ENCODE measurements at places on chromosomes 1 and 21.
A peak's percentile ranks its signal among the peaks of the same experiment; 100 is the strongest.

GRCh38 chr1:107262467-107263286 is 121.8 kb downstream of the NTNG1 start:
- DNase-seq: no peak

- no peak for DNase-seq
These were observed 40.7 kb downstream of the CD2 start for GRCh38 chr1:116794804-116795481.

- no peak for DNase-seq
These were observed 32.4 kb downstream of the GNB1 start for GRCh38 chr1:1858382-1859086.

DNA sequence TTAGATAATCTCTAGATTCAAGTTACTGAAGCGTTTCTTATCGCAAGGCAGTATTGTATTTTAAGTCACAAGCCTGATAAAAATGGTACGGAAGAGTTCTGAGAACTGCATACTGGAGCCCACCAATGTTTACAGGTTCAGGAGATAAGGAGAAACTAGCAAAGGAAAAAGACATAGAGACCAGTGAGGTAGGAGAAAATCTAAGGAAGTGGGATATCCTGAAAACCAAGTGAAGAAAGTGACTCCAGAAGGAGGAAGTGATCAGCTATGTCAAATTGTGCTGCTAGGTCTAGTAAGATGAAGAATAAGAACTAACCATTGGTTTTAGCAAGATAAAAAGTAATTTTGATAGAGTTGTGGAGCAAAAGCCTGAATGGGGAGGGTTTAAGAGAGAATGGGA is 31.0 kb upstream of the ACADM start:
- no peak for DNase-seq

GRCh38 chr1:37150986-37151385 is 116.7 kb upstream of the GRIK3 start:
- DNase-seq: no peak

GRCh38 chr1:184393962-184394361 is 7.1 kb downstream of the C1orf21 start:
- DNase-seq: no peak

DNA sequence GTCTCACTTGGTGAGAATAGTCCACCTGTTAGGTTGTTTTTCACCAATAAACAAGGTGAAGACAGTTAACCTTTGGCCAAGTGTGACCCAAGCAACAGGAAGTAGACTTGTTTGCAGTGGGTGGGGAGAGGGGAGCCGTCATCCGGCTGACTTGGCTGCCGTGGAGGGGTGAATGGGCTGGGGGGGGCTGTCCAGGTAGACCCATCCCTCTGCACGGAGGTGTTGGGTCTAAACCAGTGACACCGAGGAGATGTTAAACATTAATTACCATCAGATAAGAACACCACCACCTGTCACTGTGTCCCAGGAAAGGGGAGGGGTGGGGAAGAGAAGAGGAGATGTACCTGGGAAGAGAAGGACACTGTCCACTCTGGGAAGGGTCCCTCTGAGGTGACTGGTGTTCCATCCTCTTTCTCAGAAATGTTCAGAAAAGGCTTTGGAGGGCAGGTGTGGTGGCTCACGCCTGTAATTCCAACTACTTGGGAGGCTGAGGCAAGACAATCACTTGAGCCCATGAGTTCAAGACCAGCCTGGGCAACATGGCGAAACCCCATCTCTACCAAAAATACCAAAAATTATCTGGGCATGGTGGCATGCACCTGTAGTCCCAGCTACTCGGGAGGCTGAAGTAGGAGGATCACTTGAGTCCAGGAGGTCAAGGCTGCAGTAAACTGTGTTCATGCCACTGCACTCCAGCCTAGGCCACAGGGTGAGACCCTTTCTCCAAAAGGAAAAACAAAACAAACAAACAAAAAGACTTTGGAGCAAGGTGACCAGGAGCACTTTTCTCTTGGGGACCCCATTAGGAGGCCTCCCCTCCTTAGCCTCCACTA is 6.7 kb upstream of the MYOM3 start:
- no peak for DNase-seq

DNA sequence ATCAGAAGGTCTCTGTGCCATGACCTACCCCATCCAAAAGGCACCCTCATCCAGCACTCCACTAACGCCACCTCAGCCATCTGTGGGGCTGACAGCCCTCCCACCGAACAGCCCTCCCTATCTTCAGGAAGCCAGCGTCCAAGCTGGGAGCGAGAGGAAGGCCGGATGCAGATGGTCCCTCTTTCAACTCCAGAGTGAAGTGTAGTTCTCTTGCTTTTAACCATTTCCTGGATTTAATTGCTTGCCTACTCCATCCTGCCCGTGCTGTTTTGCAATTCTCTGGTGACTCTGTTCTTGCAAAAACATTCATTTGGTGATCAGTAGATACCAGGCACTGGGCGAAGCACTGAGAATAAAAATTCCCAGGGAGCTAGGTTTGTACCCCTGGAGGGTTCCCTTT is 8.2 kb upstream of the DYRK1A start:
- DNase-seq: no peak

GRCh38 chr1:4179914-4180735 is 280.1 kb upstream of the C1orf174 start:
- no peak for DNase-seq

DNA sequence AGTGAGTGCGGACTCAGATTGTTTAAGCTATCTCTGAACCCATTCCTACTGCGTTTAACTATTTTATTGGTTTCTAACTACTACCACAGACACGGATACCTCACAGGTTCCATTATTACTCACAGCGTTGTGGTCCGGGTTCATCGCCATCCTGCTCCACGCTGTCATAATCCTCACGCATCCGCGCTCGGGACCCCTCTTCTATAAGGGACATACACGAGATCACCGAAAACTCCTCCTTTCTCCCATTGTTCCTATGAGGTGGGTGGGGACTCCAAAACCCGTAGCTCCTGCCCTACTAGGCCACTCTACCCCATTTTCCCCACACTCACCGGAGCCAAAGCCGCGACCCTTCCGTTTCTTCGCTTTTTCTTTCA is 610 bp downstream of the RBM8A start:
- DNase-seq: peak; percentile 12

- no peak for DNase-seq
These were observed 33.3 kb upstream of the PIGC start for GRCh38 chr1:172477216-172477615.

GRCh38 chr21:34589511-34590282 is 25.2 kb downstream of the RCAN1 start:
- DNase-seq: no peak

GRCh38 chr21:38725196-38726157 is 80.3 kb upstream of the ETS2 start:
- DNase-seq: no peak

- DNase-seq: no peak
These were observed 62.9 kb upstream of the SELENON start for GRCh38 chr1:25737130-25737529.

- no peak for DNase-seq
These were observed 91.2 kb downstream of the APP start for GRCh38 chr21:26079366-26079765.

DNA sequence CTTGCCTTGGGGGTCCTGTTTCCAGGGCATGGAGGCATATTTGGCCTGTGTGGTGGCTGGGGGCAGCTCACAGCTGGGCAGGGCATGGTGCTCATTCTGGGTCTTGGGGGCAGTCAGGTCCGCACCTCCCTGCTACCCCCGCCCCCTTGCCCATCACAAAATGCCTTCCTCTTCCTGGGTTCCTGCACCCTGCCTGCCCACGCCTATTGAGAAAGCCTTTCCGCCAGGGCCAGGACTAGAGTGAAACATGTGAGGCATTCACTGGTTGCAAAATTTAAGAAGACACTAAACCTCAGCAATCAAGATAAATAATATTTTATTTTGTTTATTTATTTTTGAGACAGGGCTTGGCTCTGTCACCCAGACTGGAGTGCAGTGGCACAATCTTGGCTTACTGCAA is 19.7 kb downstream of the PTAFR start:
- no peak for DNase-seq

- DNase-seq: no peak
These were observed 15.4 kb downstream of the VANGL2 start for GRCh38 chr1:160415696-160416290.

GRCh38 chr1:185267301-185267700 is 49.7 kb downstream of the IVNS1ABP start:
- no peak for DNase-seq

DNA sequence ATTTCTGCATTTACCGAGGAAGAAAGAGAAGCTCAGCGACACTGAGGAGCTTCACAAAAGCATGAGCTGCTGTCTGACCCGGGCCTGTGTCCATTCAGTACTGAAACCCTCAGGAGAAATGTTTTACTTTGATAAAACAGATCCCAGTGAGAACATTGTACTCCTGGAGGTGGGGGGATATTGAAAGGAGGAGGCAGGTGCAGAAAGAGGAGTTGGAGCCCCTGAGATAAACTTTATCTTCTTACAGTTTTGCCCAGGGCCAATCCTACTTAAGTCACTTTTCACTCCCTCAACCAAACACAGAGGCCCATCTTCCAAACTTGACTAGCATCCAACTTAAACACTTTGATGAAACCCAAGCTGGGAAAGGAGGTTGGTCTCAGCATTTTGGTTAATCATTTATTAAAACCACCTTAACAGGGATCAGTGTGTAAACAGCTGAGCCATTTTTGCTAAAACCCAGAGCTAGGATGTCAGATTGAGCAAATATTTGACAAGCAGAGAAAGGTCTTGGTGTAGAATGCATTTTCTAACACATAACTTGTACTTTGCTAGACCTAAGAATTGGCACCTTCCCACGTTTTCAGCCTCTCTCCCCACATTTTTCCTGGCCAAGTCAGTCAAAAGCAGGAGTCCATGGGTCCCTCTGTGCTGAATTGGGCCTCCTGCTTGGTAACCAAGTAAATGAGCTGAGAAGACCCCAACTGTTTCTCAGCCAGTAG is 32.5 kb upstream of the SARS1 start:
- DNase-seq: no peak

- no peak for DNase-seq
These were observed 24.7 kb downstream of the CLIC4 start for GRCh38 chr1:24769656-24770651.

DNA sequence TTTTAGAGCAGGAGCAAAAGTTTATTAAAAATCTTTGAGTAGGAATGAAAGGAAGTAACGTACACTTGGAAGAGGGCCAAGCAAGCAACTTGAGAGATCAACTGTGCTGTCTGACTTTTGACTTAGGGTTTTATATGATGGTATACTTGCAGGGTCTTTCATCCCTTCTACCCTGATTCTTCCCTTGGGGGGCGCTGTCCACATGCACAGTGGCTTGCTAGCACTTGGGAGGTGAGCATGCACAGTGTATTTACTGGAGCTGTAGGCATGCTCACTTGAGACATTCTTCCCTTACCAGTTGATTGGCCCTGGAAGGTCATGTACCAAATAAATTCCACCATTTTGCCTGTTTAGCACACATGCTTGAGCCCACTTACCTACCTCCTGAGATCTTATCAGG is 1001.3 kb upstream of the ADGRL2 start:
- DNase-seq: no peak

- no peak for DNase-seq
These were observed 284.6 kb upstream of the KAZN start for GRCh38 chr1:14313731-14314431.

DNA sequence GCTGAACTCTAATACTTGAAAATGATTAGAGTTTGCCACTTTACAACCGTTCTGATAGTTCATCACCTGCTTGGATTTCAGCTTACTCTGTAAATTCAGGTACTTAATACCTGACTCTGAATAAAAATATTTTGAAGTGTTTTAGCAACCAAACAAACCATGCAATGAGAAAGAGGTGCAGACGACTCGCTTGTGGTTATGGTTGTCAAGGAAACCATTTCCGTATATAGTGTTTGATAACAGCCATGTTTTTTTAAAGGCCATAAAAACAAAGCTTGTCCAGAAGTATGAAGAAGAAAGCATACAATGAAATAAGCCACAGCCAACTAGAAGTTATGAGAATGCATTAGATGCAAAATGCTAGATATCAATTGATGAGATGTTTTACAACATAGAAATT is 167.2 kb upstream of the HMCN1 start:
- no peak for DNase-seq

DNA sequence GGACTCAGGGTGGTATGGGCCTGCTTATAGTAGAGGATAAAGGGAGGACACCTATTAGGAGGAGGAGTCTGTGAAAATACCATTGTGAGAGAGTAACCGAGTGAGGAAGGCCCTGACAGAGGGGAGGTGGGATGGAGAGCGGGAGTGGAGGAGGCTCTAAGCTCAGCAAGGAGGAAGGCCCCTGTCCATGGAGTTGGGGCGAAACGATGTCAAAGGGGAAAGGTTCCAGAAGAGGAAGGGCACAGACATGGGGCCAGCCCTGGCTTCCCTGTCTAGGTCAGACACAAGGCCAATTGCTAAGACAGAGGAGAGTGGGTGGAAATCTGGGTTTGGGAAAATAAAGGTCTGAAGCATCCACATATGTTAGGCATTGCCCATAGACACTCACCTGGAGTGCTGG is 44.2 kb downstream of the ELK4 start:
- no peak for DNase-seq

DNA sequence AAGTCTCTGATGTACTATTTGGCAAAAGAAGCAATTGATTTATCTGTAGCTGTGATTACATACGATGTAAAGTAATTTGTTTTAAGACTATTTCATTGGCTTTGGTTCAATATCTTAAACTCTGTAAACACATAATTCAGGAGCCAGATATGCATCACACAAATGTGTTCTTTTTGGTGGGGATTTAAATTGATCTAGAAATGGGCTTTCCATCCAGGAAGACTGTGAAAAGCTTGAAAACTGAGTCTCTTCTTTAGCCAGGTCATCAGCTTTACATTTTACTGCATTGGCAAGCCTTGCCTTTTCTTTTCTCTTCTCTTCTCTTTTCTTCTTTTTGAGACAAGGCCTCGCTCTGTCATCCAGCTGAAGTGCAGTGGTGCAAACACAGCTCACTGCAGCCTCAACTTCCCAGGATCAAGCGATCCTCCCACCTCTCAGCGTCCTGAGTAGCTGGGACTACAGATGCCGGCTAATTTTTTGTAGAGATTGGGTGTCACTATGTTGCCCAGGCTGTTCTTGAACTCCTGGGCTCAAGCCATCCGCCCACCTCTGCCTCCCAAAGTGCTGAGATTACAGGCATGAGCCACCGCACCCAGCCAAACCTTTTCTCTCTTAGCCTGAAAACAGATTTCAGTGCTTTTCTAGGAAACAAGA is 1.4 kb downstream of the RCAN3 start:
- DNase-seq: no peak

DNA sequence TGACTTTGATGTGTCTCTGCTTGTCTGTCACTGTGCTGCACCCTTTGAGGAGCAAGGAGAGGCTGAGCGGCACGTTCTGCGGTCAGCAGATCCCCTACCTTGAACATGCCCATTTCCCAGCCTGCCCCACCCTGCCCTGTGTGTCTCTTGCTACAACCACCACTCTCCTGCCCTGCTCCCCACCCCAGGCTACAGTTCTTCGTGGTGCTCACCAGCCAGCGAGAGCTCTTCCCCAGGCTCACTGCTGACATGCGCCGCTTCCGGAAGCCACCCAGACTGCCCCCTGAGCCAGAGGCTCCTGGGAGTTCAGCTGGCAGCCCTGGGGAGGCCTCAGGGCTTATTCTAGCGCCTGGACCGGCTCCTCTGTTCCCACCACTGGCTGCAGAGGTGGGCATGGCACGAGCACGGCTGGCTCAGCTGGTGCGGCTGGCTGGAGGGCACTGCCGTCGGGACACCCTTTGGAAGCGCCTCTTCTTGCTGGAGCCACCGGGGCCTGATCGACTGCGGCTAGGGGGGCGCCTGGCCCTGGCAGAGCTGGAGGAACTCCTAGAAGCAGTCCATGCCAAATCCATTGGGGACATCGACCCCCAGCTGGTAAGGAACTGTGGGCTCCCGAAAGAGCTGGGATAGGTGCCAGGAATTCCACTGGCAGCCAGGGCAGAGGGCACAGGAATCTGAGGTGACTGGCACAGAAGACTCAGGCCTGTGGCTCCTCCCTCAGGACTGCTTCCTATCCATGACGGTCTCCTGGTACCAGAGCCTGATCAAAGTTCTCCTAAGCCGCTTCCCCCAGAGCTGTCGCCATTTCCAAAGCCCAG is 5.6 kb downstream of the HYI start:
- no peak for DNase-seq

All from stimulated activated CD8-positive, alpha-beta memory T cell treated with anti-CD3 and anti-CD28 coated beads, Interleukin-2, amount 100 ng/mL, for 1 hour (primary cell).